M059J (cell line): ENCODE measurements at places on chromosomes 11 and 22. TPM values are rescaled to one million over a fixed set of nuclear protein-coding genes. Genes with fewer than 3 reads are reported as not detected.

SHANK2 gene
- total RNA-seq = not detected in 2 replicates

TNNI2 gene
- total RNA-seq = not detected in 2 replicates

C11orf97 gene
- total RNA-seq = not detected in 2 replicates

VPS11 gene
- 18.9 and 20.9 TPM in 2 replicates for total RNA-seq

MYOD1 gene
- 0.05 and 0.12 TPM in 2 replicates for total RNA-seq

BIRC3 gene
- total RNA-seq = 5.3 and 8.7 TPM in 2 replicates

TTLL1 gene
- total RNA-seq = 2.1 and 6.2 TPM in 2 replicates

HPX gene
- total RNA-seq = not detected in 2 replicates

GRK2 gene
- 21.8 and 39.3 TPM in 2 replicates for total RNA-seq

ZFP91 gene
- 59.8 and 88.9 TPM in 2 replicates for total RNA-seq
